ENCODE measurements at places on chromosomes 16 and 17. TPM values are rescaled to one million over a fixed set of nuclear protein-coding genes. Genes with fewer than 3 reads are reported as not detected.

DNA sequence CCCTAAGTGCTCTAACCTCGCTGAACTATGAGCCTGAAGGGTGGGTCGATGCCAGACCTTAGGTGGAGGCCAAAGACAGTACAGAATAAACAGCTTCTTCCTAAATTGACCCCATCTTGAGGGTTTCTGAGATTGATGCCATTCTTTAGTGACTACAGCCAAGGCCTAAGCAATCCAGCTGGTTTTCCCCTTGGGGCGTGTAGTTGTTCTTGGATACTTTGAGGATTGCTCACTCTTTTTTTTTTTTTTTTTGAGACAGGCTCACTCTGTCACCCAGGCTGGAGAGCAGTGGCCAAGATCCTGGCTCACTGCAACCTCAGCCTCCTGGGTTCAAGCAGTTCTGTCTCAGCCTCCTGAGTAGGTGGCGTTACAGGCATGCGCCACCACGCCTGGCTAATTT is 2.0 kb downstream of the OVCA2 start:
- H3K36me3 ChIP-seq: peaks cover 19% of the 10 kb centered on the region
- H3K27ac ChIP-seq: no peak overlapping the region
- H3K4me1 ChIP-seq: peaks cover 26% of the 10 kb centered on the region
- no peak for DNase-seq
- peaks cover 6% of the 10 kb centered on the region for H3K27me3 ChIP-seq

The GGA2 gene
- total RNA-seq: 59.0 TPM

GRCh38 chr16:85471469-85472431 is 141.4 kb upstream of the GSE1 start:
- no peaks in the 10 kb centered on the region for H3K27me3 ChIP-seq
- H3K4me3 ChIP-seq: no peak overlapping the region
- H3K27ac ChIP-seq: no peak overlapping the region
- peaks cover 88% of the 10 kb centered on the region for H3K4me1 ChIP-seq
- DNase-seq: no peak

DNA sequence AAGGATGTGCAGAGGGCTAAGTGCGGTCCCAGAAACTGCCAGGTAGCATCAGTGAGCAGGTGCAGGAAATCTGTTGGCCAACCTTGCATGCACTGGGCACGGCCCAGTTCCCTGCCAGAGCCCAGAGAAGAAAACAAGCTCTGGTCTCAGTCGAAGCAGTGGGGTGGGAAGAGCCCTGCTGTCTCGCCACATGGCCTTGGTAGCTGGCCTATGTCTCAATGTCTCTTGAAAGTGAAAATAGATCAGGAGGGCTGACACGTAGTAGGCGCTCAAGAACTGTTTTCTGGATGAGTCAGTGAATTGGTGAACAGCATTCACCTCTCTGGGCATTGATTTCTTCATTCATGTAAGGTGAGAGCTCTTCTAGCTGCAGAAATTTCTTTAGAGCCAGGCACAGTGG is 90.4 kb downstream of the MARF1 start:
- H3K4me3 ChIP-seq: no peak overlapping the region
- H3K27ac ChIP-seq: no peak overlapping the region
- DNase-seq: no peak
- no peaks in the 10 kb centered on the region for H3K4me1 ChIP-seq
